ENCODE measurements at places on chromosomes 11 and 22.
A peak's percentile ranks its signal among the peaks of the same experiment; 100 is the strongest.

DNA sequence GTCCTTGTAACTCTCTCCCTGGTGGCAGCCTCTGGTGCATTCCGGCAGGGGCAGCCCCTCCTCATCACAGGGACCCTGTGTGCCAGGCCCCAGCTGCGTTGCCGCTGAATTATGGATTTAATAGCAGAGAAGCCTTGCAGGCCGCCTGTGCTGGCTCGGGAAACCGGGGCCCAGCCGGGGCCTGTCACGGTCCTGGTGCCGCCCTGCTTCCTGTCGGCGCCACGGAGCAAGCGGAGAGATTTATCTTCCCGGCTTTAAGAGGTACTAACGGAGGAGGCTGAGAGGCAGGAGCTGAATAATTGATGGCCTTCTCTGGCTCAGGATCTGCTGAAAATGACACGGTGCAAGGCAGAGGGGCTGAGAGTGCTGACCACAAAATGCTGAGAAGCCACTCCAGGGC is 54.0 kb upstream of the CCDC188 start:
- DNase-seq = no peak

DNA sequence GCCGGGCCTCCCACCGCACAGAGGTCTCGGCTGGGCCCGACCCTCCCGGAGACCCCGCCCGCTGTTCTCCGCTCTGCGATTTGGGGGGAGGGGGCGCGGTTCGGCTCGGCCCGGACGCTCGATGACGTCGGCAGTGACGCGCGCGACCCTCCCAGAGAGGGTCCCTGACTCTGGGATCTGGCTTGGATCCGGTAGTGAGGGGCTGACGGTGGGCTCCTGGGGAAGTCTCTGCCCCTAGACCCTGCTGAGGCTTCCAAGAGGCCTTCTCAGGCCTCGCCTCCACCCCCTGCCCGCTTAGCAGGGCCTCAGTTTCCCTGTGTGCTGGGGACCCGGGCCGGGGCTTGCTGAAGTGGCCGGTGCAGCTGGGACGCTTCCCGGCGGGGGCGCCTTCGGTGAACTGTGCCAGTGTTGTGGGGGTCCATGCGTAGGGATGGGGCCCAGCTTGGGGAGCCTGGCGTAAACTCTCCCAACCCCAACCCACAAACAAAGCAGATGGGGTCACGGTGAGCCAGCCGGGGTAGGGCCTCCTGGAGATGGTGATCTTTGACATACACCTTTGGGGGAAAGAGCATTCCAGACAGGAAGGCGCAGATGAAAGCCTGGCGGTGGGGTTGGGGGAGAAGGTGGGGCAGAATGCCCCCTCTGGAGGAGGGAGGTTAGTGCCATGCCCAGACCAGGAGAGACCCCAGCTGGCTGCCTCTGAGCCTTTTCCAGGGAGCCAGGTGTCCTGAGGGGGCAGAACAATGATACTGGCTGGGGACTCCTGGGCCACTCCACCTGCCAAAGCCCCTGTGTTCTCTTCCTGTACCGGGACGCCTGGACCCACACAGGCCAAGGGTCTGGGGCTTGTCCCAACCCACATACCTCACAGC is 1.0 kb downstream of the B4GALNT4 start:
- no peak for DNase-seq

DNA sequence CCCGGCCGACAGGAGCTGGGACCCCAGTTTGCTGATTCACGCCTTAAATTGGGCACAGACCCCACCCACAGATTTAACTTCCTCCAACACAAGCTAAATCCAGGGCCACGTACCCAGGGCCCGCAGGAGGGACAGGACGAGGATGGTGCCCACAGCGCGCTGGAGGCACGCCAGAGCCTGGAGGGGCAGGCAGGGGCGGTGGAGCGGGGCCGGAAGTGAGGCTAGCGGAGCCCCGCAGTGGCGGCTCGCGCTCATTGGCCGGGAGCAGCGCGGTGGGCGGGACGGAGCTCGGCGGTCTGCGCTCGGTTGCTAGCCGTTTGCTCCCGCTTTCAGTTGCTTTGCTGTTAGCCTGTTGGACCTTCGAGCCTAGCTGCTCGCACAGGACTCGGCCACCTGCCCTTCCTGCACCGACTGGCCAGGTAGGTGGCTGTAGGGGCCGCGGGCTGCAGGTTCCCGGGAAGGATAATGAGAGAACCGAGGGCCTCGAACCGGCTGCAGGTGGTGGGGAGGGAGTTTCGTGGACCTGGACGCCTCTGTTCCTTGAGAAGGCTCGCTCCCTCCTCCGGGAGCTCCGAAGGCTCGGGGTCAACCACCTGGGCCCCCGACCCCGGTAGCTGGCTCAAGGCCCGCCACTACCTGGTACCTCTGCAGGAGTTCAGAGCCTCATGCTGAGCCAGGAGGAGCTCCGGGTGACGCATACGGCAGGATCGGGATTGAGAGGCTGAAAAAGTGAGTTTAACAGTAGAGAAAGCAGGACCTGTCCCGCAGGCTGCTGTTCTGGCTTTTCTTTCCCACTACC is at the start of gene CCDC134:
CCDC134 (plus strand) TSS at position 332 of the 799 bp plus-strand sequence. CDS start 8,212 bp downstream, outside the sequence.
- no peak for DNase-seq

DNA sequence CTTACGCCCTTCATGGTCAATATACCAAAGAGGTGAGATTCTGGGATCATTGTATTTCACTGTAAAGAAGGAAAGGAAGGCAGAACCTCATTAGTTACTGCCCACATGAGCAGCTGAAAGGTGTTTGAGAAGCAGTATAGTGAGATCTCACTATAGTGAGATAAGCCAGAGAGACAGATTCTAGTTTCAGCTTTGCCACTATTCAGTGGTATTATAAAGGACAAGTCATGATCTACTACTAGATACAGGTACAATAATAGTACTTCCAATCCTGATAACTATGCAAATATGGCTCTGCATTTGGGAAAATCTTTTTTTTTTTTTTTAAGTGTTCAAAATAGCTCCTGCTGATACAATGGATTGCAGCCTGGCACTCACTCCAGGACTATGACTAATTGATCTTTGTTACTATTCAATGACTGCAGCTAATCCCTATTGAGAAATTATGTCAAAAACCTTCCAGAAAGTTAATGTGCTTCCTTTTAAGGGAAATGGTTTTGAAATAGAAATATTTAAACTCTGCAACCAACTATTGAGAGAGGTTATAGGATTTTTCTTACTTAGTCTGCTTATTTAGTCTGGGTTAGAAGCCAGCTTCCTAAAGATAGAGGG is 8.3 kb upstream of the DLAT start:
- DNase-seq = no peak

GRCh38 chr11:78295347-78295746 is 106.6 kb downstream of the USP35 start:
- no peak for DNase-seq

DNA sequence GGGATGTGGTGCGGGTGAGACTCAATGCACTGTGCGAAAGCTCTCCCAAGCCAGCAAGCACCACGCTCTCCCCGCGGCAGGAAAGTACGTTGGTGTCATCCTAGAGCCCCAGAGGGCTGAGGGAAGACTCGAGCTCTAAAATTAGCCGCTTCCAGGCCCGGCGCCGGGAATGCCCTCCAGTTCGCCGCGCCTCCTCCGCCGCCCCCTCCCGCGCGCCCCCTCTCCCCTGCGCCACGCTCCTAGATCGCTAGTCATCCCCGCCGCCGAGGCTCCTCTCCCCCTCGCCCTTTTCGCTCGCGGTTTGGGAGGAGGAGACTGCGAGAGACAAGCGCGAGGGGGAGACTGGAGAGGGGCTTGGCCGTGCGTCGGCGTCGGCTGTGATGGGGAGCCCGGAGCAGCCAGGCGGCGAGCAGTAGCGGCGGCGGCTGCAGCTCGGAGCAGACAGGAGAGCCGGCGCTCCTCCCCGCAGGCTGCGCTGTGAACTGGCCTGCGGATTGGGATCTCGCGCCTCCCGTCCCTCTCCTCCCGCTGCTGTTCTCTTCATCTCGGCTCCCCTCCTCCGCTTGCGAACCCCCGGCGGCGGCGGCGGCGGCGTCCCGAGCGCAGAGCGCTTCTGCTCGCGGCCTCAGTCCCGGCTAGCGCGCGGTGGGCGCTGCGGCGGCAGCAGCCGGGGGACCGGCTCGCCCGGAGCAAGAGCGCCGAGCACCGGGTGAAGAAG is at the start of gene FAT3:
FAT3 (plus strand) TSS at position 412 of the 718 bp plus-strand sequence. CDS start 127,295 bp downstream, outside the sequence.
- DNase-seq = no peak

- DNase-seq = no peak
Measured at GRCh38 chr22:44682556-44683168, 19.3 kb upstream of the PRR5 start.

- DNase-seq = no peak
Measured at GRCh38 chr11:102287964-102288724, 29.1 kb upstream of the BIRC3 start.

DNA sequence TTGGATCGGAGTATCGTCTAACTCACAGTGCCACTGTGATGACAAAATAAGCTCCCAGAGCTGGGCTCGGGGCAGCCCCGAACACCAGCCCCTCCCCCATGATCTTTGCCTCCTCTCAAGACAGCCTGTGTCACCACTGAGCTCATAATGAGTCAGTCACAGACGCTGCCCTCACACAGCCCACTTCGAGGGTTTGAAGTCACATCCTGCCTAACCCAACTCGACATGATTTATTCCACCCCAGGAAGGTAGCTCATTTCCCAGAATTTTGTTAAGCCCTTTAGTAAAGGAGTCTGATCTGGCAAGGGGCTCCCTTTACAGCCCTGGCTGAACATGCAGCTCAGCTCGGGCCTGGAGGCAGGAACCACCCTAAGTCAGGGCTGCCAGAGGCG is 22.8 kb downstream of the MYH9 start:
- peak; percentile 52 for DNase-seq

- no peak for DNase-seq
Measured at GRCh38 chr11:29612423-29612822, 404.4 kb downstream of the KCNA4 start.

DNA sequence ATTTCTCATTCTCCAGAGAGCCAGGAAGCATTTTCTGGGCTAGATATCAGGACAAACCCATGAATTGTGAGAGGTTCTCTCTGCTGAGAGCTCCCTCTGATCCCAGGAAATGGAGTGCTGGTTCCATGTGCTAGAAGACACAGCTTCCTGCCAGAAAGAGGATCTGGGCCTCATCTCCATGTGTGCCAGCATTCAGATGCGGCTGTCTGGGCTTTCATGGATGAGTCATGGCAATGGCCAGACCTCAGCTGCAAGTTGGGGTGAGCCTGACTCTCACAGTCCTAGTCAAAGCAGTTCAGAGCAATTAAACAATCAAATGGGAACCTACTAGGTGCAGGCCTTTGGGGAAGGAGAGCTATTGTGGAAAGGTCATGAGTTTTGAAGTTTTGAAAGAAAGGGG is 82.3 kb upstream of the EED start:
- DNase-seq = no peak

DNA sequence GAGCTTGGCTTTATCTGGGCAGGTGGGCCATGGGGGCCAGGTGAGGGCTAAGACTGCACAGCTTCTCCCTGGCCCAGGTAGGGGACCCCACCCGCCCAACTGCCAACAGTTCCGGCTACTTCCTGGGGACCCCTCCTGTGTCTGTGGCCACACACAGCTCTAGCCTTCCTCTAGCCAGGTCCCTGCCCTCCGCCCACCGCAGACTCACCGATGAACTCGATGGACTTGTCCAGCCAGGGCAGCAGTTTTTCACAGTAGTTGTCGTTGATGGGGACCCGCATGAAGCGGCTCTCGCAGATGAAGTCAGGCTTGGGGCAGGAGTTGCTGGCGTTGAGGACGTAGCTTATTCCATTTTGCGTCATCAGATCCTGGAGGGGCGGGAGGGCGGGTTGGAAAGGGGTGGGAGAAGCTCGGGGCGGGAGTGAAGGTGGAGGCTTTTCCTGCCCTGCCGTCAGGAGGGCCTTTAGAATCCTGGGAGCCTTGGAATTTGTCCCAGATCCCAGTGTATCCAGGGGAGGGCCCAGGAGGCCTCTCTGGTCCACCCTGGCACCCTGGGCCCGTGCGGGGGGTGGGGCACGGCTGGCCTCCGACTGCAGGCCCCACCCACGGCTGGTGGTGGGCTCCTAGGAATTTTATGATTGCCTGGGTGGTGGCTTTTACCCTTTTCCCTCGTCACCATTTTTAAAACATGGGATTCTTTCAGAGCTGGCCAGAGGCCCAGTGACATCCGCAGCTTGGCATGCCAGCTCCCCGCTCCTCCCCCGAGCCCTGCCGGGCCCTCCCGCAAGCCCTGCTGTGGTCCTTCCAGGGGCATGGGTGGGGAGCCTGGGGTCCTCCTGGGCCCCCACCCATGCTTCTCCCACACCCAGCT is 13.9 kb downstream of the DUSP8 start:
- DNase-seq = peak; percentile 55

DNA sequence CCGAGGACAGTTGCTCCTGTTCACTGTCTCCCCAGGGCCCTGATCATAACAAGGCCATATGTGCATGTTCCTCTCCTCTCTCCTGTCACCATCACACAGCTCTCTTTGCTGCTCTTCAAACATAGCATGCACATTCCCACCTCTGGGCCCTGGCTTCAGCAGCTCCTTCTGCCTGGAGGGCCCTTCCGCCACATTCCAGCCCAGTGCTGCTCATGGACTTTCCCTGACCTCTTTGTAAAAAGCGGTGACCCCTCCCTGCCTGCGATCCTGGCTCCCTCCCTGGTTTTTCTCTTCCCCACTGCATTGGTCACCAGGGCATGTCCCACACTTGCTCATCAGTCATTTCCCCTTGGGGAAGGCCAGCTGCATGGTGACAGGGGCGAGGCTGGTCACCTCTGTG is 98.2 kb downstream of the MYO18B start:
- DNase-seq = no peak

- DNase-seq = no peak
Measured at GRCh38 chr22:46373159-46373558, 37.6 kb downstream of the TRMU start.

DNA sequence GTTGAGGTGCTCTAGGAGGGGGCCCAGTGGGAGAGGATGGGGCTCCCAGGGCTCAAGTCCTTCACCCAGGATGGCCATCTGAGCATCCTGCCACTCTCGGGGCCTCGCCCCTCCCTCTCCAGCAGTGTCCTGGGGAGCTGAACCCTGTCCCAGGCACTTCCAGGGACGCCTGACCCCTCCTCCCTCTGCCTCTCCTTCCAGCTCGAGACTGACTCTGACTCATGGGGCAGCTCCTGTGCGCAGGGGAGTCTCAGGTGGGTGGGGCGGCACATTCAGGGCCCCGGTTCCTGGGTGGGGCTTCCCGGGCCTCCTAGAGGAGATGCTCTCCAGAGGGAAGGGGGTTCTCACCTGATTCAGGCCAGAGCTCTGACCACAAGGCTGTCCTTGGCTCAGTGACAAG is 77.1 kb upstream of the IGLL5 start:
- DNase-seq = no peak

- DNase-seq = no peak
Measured at GRCh38 chr11:129102756-129103155, 89.4 kb downstream of the ARHGAP32 start.

DNA sequence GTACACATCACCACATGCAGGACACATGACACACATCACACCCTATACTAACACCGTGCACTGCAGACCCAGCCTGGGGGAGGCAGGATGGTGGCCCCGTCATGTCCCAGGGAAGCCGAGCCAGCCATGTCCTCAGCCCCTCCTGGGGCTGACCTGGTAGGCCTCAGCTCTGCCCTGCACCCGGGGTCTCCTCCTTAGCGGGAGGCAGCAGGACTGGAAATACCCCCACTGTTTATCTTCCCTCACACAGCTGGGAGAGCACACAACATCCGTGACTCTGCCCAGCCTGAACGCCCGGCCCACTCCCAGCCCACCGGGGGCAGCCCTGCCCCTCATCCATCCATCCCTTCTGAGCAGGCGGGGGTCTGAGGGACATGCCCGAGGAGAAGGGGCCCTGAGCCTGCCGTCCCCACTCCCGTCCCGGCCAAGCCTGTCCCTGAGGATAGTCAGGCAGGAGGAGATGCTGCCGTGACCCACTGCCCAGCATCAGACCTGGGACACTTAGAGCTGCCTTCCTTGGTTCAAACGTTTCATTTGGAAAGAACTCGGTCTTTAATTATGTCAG is 945.0 kb downstream of the BRD1 start:
- no peak for DNase-seq

GRCh38 chr22:49847751-49848689 is 5.6 kb upstream of the ZBED4 start:
- DNase-seq = no peak

Measured in AG04449 (cell line).